ENCODE measurements at places on chromosomes 1 and 21.

DNA sequence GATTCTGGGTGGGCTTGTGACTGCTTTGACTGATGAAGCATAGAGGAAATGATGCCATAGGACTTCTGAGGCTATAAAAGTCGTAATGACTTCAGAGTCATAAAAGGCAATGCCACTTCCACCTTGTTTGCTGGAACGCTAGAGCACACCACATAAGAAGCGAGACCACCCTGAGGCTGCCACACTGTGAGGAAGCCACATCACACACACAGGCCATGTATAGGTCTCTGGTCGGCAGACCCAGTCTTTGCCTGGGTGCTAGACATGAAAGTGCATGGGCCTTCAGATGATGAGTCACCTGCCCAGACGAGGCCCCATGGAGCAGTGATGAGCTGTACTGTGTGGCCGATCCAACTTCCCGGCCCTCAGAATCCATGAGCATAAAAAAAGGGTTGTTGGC lies 14.2 kb upstream of the KANK4 start:
- DNase-seq: no peak

- DNase-seq: no peak
Observed at GRCh38 chr1:42340901-42341300, 5.9 kb upstream of the FOXJ3 start.

DNA sequence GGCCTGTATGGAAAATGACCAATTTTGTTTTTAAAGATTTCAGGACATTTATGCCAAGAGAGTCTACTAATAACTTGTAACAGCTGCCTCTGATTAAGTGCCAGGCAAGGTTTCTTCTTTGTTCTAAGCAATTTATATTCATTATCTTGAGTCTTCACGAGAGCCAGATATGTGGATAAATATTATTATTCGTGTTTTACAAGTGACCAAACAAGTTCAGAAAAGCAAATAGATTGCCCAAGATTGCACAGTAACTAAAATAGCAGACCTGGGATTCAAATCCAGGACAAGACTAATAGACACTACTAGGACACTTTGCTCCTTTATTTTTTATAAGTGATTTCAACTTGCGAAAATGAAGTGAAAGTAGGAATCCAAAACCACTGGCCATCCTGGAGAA lies 30.1 kb upstream of the DPT start:
- no peak for DNase-seq

DNA sequence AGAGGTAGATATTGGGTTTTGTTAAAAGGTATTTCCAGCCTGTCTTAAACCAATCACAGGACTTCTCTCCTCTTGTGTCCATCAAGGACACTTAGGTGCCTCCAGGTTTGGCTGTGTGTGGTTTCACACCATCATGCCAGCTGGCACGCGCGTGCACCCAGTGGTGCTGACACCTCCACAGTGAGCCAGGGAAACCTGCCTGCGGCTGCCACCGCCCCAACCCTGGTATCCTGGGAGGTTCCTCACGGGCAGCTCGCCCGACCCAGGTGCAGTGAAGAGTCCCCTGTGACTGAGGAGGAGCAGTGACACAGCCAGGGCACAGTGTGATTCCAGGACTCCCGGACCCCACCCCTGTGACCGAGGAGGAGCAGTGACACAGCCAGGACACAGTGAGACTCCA lies 13.2 kb upstream of the COL6A2 start:
- no peak for DNase-seq

DNA sequence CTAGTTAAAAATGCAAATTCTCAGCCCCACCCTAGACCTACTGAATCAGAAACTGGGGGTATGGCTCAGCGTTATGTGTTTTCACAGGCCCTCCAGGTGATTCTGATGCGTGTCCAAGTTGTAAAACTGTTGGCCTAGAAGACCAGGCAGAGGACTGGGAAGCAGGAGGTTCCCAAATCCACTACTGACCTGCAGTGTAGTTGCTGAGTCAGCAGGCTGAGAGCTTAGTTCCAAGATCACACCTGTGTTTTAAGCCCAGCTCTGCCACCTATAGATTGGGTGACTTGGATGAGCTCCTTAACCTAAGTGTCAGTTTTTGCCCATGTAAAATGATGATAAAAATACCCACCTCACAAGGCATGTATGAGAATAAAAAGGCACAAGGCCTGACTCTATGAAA lies 4.1 kb downstream of the GRHL3 start:
- DNase-seq: no peak

DNA sequence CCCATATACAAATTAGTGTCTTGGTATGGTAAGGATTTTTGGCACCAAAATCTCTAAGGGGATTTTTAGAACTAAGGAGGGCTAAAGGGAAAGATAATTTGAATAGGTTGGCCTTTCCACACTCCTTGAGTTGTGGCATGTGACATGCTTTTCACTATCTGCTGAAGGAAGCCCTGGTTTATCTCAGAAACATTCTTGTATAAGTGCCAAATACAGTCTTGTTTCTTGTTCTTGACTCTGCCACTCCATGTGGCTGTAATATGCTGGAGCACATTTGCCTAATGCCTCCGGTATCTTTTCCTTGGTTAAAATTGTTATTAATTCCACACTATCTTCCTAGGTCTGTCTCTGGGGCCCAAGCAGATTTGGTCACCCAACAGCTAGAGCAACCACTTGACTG lies 457.0 kb downstream of the USP25 start:
- no peak for DNase-seq

DNA sequence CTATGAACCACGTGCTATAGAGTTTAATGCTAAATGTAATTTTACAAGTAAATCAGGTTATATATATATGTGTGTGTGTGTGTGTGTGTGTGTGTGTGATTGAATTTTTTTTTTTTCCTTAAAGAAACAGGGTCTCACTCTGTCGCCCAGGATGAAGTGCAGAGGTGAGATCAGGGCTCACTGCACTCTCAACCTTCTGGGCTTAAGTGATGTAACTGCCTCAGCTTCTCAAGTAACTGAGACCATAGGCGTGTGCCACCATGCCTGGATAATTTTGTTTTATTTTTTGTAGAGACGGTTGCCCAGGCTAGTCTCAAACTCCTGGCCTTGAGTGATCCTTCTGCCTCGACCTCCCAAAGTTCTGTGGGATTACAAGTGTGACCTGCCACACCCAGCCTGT lies 26.3 kb downstream of the POU2F1 start:
- DNase-seq: no peak

- no peak for DNase-seq
Observed at GRCh38 chr1:84360316-84360715, 38.0 kb upstream of the DNASE2B start.

DNA sequence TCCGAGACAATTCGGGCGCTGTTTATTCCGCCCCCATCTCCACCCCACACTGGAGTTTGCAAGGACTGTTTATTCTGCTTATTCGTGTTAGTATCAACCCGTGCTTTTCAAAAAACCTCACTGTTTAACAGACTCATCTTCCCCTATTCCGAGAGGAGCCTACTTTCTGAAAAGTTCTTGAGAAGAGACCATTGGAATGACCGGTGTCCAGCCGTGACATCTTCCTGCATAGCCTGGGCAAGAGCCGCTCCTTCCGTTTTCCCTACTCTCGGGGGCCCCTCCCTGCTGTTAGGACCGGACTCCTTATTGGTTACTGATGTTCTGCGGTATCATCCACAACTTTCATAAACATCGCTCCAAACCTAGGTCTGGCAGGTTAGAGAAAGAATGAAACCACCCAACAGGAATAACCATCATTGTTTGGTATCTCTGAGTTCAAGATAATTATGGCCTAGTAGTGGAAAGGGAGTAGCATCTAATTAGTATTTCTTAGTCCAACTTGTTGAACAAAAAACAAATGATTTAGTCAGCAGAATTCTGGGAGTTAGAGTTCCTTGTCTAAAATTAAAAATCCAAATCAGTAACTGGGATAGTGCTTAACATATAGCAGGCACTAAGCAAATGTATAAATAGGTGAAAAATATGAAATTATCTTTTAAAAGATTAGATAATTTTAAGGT lies 837 bp downstream of the STXBP3 start:
- DNase-seq: peak; percentile 83

DNA sequence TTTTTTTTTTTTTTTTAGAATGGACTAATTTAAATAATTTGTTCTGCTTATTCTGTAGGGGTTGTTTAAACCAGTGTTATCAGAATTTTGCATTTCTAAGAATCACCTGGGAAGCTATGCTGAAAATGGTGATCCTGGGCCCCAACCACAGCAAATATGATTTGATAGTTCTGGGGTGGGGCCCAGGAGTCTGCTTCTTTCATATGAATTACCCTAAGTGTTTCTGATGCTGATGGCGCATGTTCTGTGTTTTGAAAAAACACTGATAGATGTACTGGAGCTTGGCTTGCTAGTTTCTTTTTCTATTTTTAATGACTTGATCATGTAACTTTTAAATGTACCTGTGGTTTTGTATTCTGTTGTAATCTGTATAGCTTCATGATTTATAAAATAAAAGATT lies 89.3 kb downstream of the CDC14A start:
- DNase-seq: no peak

GRCh38 chr1:144551107-144551542 lies 41.6 kb upstream of the PPIAL4F start:
- no peak for DNase-seq

DNA sequence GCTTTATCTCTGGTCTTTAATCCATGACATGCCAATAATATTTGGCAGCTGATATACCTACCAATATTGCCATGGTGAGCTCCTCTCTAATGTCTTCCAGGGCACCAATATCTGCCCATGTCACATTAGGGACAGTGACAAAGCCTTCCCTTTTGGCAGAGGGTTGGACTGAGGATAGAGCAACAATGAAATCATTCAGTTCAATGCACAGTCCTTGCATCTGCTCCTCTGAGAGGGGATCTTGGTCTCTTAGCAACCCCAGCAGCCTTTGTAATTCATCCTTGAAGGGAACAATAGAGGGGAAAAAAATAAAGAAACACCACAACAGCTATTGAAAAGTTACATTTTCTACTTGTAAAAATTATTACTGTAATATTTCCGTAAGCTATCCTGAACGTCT lies 42.3 kb downstream of the NVL start:
- DNase-seq: no peak

DNA sequence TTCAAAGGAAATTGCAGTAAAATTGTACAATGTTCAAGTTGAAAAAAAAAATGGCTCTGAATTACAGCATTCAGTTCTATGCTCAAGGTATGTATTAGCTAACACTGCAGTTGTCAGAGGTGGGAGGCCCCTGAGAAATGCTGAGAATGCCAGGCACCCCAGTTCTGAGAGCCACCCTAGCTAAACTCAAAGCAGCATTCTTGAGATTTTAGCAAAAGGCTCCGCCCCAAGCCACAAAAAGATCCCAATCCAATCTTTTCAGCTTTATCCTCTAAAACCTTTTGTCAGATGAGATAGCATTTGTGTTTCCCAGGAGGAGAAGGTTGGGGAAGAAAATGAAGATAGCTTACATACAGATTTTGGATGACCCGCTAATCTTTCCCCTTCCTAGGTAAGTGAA lies 68.8 kb downstream of the SMYD2 start:
- DNase-seq: no peak

DNA sequence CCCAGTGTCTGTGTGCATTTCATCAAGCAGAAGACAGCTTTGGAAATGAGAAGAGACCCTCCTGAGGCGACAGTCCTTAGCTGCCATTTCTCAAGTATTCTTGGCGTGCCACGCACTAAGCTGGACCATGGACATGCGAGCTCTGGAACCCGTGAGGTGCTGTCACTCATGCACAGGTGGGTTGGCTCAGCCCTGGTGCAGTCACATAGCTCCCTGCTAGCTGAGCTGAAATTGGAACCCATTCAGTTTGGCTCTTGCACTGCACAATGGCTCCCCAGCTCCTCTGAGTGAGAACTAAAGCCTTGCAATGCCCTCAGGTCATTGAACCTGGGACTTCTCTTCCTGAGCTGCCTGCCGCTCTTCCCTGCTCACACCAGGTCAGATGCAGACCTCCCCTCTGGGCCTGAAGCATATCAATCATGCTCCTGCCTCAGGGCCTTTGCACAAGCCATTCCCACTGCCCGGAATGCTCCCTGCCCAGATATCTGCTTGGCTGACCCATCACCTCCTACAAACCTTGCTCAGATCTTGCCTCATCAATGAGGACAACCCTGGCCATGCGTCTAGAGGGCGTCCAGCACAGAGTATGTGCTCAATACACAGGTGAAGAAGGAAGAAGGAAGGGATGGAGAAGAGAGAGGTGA lies 6.3 kb upstream of the SRARP start:
- DNase-seq: no peak

DNA sequence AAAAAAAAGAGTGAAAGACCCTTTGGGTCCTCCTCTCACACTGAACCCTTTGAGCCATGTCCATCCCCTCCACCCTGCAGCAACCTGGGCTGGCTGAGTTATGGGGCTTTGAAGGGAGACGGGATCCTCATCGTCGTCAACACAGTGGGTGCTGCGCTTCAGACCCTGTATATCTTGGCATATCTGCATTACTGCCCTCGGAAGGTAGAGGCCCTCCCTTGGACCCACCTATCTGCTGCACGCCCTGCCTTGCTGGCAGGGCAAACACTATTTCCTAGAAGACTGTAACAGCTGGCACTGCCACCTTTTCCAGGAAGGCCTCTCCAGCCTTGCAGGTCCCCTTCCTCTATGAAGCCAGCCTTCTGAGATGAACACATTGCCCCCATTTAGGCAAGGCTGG lies 1.1 kb downstream of the SLC50A1 start:
- DNase-seq: no peak

DNA sequence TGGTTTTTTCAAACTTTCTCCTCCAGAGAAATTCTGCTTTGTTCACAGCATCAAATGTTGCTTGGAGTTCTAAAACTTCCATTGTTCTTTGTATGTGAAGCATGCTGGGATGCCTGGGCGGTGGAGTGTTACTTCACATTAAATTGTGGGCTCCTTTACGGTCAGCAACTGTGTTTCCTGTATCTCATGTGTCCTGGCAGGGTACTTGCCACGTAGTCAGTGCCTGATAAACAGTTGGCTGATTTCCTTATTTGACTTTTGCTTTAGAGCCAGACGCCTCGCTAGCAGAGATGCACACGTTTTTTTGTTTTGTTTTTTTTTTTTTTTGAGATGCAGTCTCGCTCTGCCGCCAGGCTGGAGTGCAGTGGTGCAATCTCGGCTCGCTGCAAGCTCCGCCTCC lies 96.7 kb downstream of the UCK2 start:
- no peak for DNase-seq

DNA sequence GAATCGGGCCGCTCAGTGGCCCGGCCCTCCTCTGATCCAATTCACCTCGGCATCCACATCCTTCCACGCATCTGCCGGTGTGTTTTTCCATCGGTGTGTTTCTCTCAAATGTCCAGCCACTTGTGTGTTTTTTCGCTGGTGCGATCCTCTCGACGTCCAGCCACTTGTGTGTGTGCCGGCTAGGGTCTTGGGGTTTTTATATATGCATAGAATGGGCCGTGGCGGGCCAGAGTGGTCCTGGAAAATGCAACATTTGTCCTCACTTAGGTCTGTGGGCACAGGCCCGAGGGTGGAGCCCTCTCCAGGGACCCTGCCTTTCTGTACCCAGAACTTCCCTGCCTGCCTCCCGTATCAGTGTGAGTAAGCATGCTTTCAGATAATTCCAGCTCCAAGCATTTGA lies 1106.4 kb downstream of the AMY1C start:
- peak; percentile 33 for DNase-seq

GRCh38 chr1:5943343-5944124 lies 48.7 kb downstream of the NPHP4 start:
- peak; percentile 20 for DNase-seq

GRCh38 chr1:176206006-176206960 lies 803 bp downstream of the COP1 start:
- DNase-seq: peak; percentile 80
